ENCODE measurements at places on chromosomes 3 and 15.

DNA sequence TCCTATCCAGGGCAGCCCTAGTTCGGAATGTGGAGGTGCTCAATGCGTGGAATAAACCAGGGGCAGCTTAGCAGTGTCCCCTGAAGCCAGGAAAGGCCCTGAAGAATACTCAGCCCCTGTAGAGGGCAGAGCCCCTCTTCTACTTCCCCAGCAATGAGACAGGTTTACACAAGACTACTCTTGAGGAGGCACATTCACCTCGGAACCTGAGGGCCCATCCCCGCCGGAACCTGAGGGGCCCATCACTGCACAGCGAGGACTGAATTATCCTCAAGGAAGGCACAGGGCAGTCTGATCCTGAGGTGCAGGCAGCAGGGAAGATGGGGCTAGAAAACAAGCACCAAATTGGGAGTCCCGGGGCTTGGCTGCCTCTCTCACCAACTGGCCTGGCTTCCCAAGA, 22.2 kb downstream of the CCDC13 start:
- no peak for DNase-seq

DNA sequence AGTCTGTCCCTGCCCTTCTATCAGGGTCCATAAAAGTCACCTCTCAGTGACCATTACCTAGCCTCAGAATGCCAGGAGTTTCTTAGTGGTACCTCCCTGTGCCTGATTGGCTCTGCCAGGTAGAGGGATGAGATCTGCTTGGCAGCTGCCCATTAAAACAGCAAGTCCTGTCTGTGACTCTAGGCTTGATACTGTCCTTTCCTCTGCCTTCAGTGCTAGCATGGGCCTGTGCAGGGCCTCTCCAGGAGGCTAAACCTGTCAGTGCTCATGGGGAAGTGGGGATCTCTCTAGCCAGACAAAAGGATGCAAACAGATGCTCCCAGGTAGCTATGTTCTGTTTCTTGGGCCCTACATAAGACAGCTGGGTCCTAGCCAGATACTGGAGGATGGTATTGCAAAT, 10.0 kb upstream of the MANF start:
- DNase-seq: no peak

DNA sequence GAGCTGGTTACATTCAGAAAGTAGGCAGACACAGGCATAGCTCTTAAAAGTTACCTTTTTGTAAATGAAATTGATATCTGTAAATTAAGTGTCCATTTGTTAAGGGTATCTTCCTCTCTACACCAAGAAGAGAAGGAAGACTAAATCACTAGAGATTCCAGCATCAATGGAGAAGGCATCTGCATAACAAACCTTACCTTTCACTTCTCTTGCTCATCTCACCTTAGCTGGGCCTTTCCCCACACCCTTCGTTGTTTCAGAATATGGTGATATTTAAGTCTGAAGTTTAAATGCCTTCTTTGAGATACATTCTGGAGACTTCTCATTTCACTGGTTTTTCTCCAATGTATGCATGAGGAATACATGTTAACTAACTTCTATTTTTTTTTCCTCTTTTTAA, 54.5 kb upstream of the TGFBR2 start:
- DNase-seq: no peak

DNA sequence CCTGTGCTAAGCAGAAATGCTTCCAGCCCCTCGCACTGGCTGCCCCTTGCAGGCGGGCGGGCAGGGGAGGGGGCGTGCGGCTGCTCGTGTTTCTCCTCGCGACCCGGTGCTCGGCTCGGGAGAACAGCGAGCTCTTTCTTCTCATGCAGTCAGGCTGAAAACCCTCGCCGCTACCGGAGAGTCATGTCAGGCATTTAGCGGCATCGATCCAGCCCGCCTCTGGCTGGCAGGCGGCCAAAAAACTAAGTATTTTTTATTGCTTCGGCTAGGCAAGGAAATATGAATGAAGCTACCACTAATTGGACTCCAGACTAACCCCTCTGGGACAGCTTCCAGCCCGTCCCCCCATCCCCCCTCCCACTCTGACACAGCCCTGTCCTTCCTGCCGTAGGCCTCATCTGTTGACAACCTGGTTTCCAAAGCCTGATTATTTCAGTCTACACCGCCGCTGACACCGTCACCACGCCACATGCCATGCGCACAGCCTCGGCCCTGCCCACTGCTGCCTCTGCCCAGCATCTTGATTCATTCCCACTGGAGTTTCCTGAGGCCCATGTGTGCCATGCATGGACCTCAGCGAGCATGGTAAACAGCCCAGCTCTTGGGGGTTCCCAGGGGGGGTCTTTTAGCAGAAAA, 35.3 kb downstream of the TLE3 start:
- no peak for DNase-seq

- peak; percentile 33 for DNase-seq
Observed at GRCh38 chr15:55221090-55222011, 24.6 kb upstream of the RSL24D1 start.

GRCh38 chr3:160454995-160455394, 5.4 kb upstream of the TRIM59 start:
- DNase-seq: no peak

DNA sequence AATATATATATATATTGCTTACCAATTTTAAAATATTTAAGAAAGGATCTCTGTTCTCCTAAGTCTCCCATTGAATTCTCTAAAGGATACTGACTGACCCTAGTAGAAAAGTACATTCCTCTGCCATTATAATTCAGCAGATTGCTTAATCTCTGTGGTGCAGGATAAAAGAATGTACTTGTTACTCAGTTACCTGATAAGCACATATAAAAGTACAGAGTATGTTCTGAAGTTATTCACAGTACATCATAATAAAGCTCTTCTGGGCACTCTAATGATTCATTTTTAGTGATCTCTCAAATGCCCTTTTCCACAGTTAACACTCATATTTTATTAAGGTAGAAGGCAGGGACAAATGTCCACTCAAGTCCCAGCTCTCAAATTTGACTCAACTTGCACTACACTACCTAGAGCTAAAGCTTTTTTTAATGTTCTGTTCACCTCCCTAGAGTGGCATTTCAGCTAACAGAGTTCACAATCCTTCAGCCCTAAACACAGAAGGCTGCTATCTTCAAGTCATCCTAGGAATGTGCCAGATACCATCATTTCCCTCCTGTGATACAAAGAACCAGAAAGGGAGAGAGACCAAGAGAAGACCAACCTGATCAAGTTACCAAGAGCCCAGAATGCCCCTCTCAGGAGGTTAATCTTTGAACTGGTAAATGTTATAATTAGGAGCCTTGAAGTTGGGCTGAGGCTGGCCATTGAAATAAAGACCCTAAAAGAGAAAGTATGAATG, 53.3 kb downstream of the MEIS2 start:
- no peak for DNase-seq

GRCh38 chr3:141123677-141124410, 72.7 kb downstream of the SPSB4 start:
- no peak for DNase-seq

- DNase-seq: no peak
Observed at GRCh38 chr3:133532951-133533350, 40.5 kb upstream of the CDV3 start.

DNA sequence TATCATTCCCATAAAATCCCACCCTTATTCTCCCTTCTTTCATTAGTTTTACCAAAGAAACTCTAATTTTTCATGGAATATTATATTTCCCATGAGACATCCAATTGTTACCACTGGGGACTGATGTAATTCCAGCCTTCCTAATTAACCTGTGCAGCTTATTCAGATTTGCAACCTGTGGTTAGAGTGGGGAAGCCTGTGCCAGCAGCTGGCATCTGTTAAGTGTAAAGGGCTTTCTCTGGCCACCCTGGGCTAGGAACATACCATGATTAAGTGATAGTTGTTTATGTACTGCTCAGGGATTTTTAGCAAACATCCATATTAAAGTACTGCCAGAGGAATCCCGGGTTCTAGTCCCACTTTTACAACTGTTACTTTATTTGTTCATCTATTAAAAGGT, 78.2 kb downstream of the TPRG1 start:
- DNase-seq: no peak

DNA sequence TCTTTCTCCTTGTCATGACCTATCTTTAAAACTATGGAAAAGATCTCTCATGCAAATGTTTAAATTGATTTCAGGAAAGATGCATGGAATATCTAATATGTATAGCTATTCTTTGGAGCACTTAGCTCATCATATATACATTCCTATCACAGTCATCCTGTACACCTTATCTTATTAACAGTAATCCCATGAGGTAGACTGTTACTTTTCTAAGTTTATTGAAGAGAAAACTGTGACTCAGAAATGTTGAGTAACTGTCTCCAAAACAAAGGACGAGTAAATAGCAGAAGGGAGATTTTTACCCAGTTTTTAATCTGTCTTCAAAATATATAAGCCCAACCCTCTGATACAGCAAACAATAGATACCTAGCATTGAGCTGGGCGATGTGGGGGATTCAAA, 308.3 kb downstream of the GAP43 start:
- DNase-seq: no peak

DNA sequence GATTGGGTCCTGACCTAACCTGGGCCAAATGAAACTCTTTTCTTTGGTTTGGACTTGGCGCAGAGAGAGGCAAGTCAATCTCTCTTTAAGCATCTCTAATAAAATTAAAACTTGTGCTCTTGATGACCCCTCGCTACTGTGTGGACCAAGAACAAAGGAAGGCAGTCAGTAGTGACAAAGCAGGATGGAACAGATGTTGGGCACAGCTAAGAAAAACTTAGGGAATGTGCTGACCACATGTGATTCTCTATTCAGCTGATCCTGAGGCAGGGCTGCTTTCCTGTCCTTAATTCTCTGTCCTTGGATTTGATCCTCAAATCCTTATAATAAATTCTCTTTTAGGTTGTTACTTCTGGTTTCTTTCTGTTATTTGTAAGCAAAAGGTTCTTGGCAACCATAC, 259.9 kb downstream of the ZIC1 start:
- DNase-seq: no peak

- DNase-seq: no peak
Observed at GRCh38 chr15:40157778-40158447, 3.0 kb upstream of the BUB1B start.

- no peak for DNase-seq
Observed at GRCh38 chr3:16721494-16721893, 116.3 kb upstream of the DAZL start.

GRCh38 chr15:68553314-68553993, 25.3 kb upstream of the CORO2B start:
- no peak for DNase-seq

- DNase-seq: no peak
Observed at GRCh38 chr3:102248981-102249705, 185.7 kb upstream of the ZPLD1 start.

DNA sequence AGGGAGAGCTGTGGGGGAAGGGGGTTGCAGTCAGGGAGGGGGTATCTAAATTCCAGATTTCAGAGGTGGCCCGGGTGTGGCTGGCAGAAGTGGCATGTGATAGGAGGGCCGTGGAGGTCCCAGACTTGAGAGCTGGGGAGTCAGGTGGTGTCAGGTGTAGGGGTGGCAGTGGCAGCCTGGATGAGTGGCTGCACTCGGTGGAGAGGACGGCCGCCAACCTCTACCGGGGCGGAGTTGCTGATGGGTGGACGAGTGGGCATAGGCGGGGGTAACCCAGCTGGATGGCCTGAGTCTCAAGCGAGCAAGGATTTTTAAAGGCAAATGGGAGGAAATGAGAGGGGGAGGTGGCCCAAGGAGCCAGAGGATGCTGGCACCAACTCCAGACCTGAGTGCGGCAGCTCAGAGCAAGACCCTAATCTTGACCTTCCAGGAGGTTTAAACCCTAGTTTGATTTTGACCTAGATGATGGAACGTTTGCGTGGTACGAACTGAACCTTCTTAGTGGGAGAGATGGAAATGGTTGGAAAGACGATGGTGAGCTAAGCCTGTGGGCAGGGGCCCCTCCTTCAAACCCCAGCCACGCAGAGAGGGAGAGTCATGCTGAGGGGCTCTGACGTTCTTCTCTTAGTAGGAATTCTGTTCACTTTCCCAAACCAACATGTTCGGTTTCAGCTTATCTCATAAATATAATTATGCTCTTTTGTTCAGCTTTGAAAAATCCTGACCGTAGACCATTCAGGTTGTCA, 8.0 kb downstream of the TRAK1 start:
- no peak for DNase-seq

GRCh38 chr3:138197058-138197457, 10.0 kb downstream of the ARMC8 start:
- DNase-seq: no peak

GRCh38 chr3:59450946-59451763, 401.3 kb upstream of the CFAP20DC start:
- peak; percentile 97 for DNase-seq

DNA sequence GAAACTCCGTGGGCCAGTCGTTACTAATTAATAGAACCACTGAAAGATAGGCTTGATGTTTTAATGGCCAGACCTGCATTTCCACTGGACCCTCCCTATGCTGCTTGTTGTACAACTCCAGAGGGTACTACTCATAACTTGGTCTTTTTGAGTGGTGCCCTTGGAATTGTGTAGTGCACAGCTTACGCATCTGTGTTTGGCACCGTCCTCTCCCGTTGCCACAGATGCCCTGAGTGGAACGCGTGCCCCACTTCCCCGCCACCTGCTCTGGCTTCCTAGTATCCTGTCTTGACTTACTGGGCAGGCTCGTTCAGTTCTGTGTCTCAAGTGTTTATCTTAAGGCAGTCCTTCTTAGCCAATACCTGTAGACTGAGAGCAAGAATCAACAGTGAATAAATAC, 78.7 kb downstream of the USP13 start:
- DNase-seq: no peak

DNA sequence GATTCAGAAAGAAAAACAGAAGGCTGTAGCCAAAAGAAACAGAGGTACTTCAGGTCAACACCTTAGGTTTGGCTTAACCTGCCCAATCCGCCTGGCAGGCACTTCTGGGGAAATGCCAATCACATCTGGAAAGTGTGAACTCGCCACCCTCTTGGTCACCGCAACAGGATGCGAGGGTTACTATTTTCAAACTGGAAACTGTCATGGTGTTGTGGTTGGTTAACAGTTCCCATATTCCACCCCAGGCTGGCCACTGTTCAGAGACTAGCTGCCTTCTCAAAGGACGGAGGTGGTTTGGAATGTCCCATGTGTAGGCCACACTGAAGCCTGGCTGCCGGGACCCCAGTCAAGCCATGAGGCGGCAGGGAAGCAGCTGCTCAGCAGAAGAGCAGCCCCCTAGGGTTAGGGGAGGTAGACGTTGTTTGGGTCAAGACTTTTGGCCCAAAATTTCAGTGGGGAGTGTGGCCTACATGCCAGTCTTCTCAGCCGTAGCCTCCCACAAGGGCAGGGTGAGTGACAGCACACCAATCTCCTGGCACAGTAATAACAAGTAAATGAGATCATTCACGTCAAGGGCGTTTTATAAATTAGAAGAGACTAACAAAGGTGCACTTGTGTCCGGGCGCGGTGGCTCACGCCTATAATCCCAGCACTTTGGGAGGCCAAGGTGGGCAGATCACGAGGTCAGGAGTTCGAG, 54.6 kb downstream of the UMPS start:
- DNase-seq: no peak

Data from GM12864 (cell line).